ENCODE measurements at places on chromosomes 12 and 14. TPM values are rescaled to one million over a fixed set of nuclear protein-coding genes. Genes with fewer than 3 reads are reported as not detected.

GRCh38 chr12:41356181-41356580 is 168.1 kb downstream of the PDZRN4 start:
- DNase-seq = no peak

- no peak for DNase-seq
These were observed 217.9 kb downstream of the PIK3C2G start for GRCh38 chr12:18479256-18479655.

GRCh38 chr14:100503251-100503650 is 84.0 kb downstream of the BEGAIN start:
- DNase-seq = no peak

GRCh38 chr12:75759842-75760572 is 248.6 kb upstream of the KRR1 start:
- DNase-seq = no peak

GRCh38 chr12:46664761-46665287 is 161.0 kb downstream of the SLC38A4 start:
- no peak for DNase-seq

DNA sequence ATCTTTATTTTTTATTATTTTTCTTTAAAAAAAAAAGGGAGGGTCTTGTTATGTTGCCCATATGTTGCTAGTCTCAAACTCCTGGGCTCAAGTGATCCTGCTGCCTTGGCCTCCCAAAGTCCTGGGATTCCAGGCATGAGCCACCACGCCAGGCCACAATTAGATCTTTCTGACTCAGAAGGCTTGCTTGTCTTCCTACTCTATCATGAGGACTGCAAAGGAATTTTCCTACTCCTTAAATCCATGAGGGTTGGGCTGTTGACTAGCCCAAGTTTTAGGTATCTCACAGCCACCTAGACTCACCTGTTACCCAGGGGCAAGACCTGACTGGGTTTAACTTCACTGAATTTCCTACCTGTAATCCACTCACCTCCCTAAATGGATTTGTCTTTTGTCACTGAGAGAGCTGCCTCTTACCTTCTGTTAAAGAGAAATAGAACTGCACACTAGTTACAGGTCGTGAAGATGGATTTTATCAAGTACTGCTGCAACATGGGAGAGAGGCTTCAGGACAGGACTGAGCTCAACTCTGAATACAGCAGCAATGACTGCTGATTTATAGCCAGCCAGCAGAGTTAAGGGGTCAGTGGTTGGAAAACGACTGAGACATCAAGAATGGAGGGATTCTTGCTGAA is 72.3 kb downstream of the B4GALNT3 start:
- no peak for DNase-seq

DNA sequence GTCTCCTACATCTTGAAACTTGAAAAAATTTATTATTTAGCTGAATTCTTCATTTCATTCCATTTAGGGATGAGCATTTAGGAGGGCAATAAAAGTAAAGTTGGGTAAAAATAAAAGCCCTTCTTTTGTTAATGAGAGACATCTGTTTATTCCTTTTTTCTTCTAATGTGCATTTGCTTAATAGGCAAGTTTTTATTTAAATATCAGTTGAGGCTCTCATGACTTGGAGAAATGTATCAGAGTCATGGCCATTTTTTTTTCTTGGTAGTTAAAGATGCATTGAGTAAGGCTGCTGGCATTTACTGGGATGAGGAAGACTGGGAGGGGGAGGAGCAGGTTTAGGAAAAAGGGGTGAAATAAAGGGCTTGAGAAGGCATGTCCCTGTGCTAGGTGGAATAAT is 609.9 kb upstream of the TMEM132C start:
- no peak for DNase-seq

GRCh38 chr14:95274279-95274678 is 45.4 kb downstream of the CLMN start:
- DNase-seq = no peak

GRCh38 chr12:109793411-109793810 is 39.8 kb downstream of the TRPV4 start:
- DNase-seq = no peak

DNA sequence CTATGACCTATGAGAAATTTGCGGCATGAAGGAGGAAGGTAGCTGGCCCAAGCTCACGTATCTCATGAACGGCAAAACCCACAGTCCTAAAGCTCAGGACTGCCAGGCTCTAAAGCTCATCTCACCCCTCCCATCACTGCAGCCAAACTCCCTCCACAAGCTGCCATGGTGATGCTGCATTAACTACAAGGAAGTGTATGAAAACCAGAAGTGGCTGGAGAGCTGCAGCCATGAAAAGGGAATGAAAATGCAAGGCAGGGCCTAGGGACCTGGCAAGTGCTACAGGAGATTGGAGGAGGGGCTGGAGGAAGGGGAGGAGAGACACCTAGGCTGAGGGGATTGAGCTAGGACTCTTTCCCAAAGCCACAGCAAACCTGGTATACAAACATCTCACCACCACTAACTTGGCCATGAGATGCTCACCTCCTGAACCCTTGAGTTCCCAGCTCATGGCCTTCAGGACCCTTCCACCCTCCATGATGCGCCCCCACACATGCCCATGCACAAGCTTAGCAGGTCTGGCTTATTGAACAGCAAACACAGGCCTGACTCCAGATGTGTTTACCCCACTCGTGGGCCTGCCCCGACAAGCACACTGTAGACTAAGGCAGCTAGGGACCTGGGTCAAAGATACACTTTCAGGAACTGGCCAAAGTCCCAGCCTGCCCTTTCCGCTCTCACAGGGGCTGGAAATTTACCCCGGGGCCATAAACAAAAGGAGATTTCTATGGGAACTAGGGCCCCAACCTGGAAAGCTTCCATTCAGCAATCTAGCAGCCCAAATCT is 42.0 kb downstream of the LTBP2 start:
- no peak for DNase-seq

GRCh38 chr14:50762001-50762930 is 68.7 kb downstream of the NIN start:
- DNase-seq = no peak

GRCh38 chr12:78240827-78241226 is 410.1 kb downstream of the NAV3 start:
- DNase-seq = no peak

- no peak for DNase-seq
These were observed 3.5 kb downstream of the RSRC2 start for GRCh38 chr12:122523280-122523679.

DNA sequence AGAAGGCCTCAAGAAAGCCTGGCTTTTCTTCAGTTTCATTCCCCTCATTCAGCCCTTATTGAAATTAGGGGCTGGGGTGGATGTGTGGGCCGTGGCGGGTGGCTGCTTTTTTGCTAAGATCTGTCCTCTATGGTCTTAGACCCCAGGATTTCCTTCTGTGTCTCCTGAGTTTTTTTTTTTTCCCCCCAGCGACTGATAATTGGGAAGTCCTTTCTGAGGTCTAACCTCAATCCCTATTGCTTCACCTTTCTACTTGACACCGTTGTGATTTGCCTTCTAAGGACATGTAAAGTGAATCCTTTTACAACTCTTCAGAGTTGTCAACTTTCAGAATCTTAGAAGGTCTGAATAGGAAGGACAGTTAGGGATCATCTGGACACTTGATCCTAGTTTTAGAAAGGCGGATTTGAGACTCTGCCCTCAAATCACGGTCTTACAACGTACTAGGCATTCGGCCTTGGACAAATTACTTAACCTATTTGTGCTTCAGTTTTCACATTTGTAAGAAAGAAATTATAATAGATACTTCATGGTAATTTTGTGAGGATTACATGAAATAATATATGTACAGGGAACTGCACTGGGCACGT is 4.4 kb downstream of the GPR84 start:
- no peak for DNase-seq

DNA sequence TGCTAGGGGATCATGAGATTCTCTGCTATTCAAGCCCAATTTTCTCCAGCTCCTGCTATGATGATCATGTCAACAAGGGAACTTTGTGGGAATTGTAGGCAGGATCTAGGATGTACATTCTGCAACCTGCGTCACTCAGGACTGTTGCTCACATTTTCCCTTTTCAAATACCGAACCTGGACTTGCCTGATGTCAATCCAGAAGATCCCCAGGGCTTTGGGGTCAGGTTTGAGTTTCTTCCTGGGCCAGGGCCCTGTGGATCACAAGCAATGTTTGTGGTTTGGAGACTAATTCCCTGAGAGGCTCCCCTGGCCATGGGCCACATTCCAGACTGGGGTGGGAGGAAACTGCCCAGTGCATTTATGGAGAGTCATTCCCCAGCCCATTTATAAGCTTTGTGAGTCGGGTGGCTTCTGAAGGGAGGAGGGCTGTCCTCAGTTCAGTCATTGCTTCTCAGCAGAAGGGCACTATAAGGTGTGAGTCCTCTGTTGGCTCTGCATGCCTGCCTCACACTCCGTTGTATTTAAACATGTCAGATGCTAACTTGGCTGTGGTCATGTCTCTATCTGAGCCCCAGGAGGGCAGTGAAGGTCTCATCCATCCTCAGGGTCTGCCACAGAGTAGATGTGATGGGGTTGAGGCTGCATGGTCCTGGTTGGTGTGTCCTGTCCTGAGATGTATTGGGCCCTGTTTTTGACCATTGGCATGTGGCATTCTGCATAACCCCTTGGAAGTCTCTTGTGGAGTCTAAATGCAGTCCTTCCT is 6.5 kb downstream of the KRT86 start:
- DNase-seq = no peak

DNA sequence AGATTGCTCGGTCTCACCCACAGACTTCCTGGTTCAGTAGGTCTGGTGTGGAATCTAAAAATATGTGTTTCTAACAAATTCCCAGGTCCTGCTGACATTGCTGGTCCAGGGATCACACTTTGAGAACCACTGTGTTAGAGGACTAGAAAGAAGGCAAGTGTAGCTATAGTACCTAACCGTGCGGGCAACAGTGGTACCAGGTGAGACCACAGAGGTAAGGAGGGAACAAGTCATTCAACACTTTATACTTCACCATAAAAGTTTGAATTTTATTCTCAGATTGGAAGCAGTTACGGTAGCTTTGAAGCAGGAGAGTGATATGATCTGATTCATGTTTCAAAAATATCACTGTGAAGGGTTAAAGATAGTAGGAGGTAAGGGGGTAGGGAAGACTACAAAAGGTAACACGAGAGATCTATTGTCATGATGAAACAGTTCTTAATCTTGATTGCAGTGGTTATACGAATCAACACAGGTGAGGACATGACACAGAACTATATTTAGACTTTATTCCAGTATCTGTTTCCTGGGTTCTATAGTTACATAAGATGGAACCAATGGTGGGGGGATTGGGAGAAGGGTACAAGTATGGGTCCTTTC is 73.5 kb downstream of the CDK17 start:
- DNase-seq = no peak

GRCh38 chr12:81440001-81440400 is 319.1 kb downstream of the PPFIA2 start:
- DNase-seq = no peak

- no peak for DNase-seq
These were observed 151.6 kb downstream of the DPF3 start for GRCh38 chr14:72742118-72742837.

DNA sequence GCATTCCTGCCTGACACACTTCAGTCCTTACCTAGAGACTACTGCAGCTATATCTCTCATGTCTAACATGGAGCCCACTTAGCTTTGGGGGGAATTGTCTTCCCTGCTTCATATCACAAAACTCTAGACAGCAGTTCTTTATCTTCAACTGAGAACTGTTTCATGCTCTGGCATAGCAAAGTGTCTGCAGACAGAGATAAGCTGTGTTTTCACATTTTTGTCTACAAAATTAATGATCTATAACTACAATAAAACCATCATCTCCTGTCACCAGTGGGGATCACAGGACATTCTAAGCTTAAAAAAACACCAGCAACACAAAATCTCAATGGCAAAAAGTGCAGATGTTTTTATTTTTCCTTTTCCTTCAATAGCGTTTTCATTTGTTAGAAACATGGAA is 137.1 kb upstream of the VRK1 start:
- DNase-seq = no peak

GRCh38 chr12:48352157-48352760 is 1.5 kb upstream of the ZNF641 start:
- DNase-seq = no peak

The SMCO2 gene
- total RNA-seq = not detected

The GPR84 gene
- total RNA-seq = 0.22 TPM

The TIMM9 gene
- total RNA-seq = 24.1 TPM

Data from Right ventricle myocardium inferior (tissue), 1 donor.